ENCODE measurements at places on chromosomes 7 and 10. TPM values are rescaled to one million over a fixed set of nuclear protein-coding genes. Genes with fewer than 3 reads are reported as not detected.

DNA sequence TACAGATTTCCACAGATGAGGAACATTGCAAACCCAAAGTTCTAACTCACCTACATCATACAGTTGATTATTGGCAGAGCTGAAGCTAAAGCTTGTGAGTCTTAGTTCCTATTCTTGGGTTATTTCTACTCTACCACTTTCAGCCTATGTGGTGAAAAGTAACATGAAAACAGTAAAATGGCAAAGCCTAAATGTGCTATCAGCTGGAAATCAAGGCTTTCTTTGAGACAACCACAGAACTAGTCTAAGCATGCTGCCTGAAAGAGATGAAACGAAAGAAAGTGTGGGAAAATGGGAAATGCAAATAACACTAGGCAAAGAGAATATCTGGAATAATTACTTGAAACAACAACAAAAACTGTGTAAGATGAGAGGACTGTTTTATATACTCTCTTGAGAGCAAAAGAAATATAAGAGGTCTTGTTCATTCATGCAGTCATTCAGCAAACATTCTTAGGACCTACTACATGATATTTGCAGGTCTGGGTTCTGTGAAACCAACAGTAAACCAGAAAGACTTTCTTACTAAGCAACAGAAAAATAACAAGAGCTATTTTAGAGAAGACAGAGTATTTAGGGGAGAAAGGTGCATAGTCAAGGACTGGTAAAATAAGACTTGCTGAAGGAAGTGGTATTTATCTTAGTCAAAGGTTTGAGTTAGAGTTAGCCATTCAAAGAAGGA, 437.1 kb downstream of the HTR7 start:
- H3K27me3 ChIP-seq: no peaks in the 10 kb centered on the region
- no peak for DNase-seq
- H3K4me1 ChIP-seq: peaks cover 3% of the 10 kb centered on the region
- H3K27ac ChIP-seq: no peak overlapping the region
- H3K36me3 ChIP-seq: no peaks in the 10 kb centered on the region

DNA sequence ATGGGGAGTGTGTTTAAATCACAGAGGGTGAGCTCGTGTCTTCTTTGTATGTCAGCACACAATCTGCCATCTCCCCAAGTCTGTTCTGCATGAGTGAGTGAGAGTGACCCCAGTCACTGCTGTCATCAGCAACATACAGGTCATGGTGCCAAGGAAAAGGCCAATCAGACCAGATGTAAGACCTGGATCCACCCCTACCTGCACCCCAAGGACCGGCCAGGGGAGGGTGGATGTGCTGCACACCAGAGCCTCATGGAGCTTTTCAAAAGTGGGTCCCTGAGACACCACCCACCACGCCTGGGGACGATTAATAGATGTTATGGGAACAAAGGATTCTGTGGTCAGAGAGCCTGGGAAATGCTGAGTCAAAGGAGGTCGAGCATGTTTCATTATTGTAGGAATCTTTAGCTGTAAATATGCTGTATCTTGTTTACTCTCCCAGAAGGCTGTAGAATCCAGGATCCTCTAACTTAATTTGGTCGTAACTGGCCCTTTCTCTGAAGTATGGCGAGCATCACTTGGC, 420.5 kb downstream of the RPS24 start:
- no peak overlapping the region for H3K4me3 ChIP-seq
- no peaks in the 10 kb centered on the region for H3K36me3 ChIP-seq
- no peak overlapping the region for H3K27ac ChIP-seq

BAIAP2L1 gene
- total RNA-seq: 12.4 TPM

GRCh38 chr7:70242826-70243225, 644.6 kb downstream of the AUTS2 start:
- peaks cover 9% of the 10 kb centered on the region for H3K4me1 ChIP-seq
- no peak overlapping the region for H3K4me3 ChIP-seq
- H3K27me3 ChIP-seq: no peaks in the 10 kb centered on the region
- H3K27ac ChIP-seq: no peak overlapping the region

UCN3 gene
- not detected for total RNA-seq

- peaks cover 89% of the 10 kb centered on the region for H3K4me1 ChIP-seq
- no peaks in the 10 kb centered on the region for H3K36me3 ChIP-seq
- no peaks in the 10 kb centered on the region for H3K27me3 ChIP-seq
- DNase-seq: no peak
Measured at GRCh38 chr7:131011976-131012375, 278.0 kb upstream of the KLF14 start.

DNA sequence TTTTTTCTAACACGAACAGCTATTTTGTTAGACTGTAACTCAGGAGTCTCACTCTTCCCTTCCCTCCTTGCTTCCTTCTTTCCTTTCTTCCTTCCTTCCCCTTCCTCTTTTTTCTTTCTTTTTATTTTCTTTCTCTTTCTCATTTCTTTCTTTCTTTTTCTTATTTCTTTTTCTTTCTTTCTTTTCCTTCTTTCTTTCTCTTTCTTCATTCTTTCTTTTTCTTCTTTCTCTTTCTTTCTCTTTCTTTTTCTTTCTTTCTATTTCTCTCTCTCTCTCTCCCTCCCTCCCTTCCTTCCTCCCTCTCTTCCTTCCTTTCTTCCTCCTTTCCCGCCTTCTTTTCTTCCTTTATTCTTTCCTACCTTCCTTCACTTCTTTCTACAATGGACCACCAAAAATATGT, 1443.0 kb upstream of the LRRTM3 start:
- H3K27ac ChIP-seq: no peak overlapping the region
- H3K27me3 ChIP-seq: no peaks in the 10 kb centered on the region
- no peak overlapping the region for H3K4me3 ChIP-seq
- H3K36me3 ChIP-seq: no peaks in the 10 kb centered on the region

SPACDR gene
- not detected for total RNA-seq

DNA sequence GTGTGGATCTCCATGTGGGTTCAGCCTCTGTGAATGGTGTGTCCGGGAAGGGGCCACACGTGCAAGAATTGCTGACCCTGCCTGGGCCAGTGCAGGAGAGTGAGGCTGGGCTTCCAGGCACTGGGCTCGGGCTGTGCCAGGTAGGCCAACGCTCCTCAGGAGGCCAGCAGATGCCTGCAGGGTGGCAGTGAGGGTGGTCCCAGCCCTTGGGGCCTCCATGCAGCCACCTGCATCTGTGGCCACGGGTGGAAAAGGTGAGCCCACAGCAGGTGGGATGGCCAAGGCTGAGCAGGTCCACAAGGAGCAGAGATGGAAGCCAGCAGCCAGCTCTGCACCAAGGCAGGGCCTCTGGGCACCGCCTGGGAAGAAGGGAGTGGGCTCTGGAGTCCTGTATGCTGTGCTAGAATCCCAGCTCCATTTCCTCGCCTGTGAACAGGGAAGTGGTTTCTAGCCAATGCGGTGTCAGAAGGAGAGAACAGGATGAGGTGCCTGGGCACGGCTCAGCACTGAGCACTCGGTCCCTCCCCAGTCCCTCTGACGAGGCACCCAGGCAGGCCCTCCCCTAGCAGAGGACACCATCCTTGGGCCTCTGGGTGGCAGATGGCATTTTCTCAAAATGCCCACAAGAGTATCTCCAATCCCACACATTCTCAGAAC, 31.1 kb upstream of the RET start:
- no peak overlapping the region for H3K4me3 ChIP-seq
- H3K27me3 ChIP-seq: peaks cover 6% of the 10 kb centered on the region
- H3K36me3 ChIP-seq: no peaks in the 10 kb centered on the region
- peaks cover 10% of the 10 kb centered on the region for H3K4me1 ChIP-seq
- no peak overlapping the region for H3K27ac ChIP-seq
- DNase-seq: peak; percentile 89

CCL26 gene
- not detected for total RNA-seq
